Stimulated activated CD8-positive, alpha-beta memory T cell treated with anti-CD3 and anti-CD28 coated beads, Interleukin-2, amount 100 ng/mL, for 48 hours (primary cell): ENCODE measurements at places on chromosomes 2 and 18.

- DNase-seq = no peak
Observed at GRCh38 chr18:74387383-74387782, 69.7 kb downstream of the DIPK1C start.

GRCh38 chr2:120886534-120887319, 151.1 kb downstream of the GLI2 start:
- DNase-seq = no peak

GRCh38 chr2:234497594-234498235, 834 bp upstream of the ARL4C start:
- no peak for DNase-seq

DNA sequence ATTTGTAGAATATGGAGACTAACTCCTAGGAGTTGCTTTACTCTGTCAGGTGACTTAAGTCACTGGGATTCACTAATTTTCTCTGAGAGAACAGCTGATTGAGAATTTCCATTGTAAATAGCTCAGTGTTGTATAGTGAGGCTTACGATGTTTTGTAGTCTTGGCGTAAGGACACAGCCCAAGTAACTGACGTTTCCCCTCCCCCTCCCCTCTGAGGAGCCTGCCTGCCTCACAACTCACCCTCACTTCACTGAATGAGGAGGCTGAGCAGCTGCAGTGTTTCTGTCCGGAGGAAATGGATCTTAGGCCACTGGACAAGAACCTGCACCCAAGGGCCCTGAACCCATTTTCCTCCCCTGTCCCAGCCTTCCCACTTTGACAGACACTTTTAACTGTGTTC, 264.6 kb downstream of the PHLPP1 start:
- no peak for DNase-seq

GRCh38 chr2:135797497-135798274, 39.3 kb downstream of the LCT start:
- peak; percentile 71 for DNase-seq

- no peak for DNase-seq
Observed at GRCh38 chr2:150599889-150600288, 112.4 kb upstream of the RND3 start.

DNA sequence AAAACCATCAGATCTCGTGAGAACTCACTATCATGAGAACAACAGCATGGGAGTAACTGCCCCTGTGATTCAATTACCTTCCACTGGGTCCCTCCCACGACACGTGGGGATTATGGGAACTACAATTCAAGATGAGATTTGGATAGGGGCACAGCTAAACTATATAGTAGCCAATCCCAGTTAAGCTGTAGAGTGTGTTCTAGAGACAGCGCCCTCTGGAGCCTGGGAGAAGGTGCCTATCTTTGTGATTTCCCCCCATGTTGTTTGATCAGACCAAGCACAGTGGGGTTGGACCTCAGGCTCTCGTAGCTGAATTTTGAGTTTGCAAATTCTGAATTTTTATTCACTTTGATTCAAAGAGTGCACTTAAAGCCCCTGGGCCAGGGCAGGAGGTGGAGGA, 108.2 kb upstream of the TWIST2 start:
- DNase-seq = no peak

DNA sequence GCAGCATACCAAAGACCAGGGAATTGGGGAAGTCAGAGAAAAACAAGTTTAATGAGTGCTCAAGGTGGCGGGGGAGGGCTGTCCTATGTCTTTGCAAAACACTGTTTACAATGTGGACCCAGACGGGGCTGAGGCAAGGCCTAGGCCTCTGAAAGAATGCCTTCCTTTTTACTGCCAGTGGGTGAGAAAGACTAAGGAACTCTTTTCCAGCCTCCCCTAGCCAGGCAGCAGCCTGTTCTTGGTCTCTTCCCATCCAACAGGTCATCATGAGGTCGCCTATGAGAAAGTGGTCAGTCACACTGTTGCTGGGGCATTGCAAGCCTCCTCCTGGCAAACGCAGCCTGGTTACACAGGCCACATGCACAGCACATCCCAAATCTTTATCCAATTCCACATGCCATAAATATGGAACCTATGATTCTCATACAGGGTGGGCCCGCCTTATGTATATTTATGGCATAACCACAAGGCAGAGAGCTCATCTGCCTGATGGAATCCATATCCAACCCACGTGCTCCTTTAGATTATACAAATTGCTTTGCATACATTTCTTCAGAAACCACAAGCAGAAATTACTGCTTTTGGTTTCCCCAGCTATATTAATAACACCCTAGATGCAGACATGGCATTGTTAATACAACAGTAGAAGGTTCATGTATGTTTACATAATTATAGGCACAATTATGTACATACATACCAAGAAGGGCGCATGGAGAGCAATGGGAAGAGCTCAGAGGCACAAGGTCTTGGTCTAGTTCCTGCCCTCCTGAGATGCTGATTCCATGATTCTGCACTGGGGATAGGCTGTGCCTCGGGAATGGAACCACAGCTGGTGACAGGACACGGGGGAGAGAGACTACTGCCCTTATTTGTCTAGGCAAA, 48.6 kb downstream of the NRP2 start:
- no peak for DNase-seq

GRCh38 chr2:64852771-64853241, 136.4 kb upstream of the SLC1A4 start:
- no peak for DNase-seq

DNA sequence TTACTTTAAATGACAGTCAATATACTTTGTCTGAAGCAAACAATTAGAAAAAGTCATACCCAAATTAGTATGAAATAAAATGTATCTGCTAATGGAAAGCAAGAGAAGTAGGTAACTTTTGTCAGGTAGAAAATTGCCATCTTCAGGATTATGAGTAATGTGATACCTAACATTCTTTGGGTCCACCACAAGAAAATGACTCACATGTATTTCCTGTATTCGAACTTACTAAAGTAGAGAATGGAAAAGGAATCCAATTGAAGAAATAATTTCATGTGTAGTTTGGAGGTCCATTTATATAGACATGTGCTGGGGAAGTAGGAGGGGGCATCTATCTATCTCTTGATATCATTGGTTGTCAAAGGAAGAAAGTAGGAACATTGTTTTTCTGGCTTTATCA, 636.2 kb upstream of the CHAC2 start:
- no peak for DNase-seq

DNA sequence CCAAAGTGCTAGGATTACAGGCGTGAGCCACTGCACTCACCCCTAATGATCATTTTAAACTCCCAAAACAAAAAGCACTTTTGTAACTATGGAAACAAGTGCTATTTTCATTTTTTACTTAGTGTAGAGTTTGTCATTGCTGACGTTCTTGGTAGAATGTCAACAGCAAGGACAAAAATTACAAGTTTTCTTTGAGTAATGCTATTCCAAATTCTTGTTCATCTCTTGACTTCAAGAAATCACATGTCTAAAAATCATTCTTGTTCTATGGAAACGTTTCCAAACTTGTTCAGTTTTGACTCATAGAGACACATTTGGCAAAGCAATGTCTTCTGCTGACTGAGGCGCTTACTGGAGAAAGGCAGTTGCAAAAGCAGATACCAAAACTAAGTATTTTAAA, 82.6 kb downstream of the MBP start:
- no peak for DNase-seq

GRCh38 chr2:110114831-110115255, 779 bp downstream of the MALL start:
- no peak for DNase-seq
